ENCODE measurements at places on chromosomes 2 and 18.

DNA sequence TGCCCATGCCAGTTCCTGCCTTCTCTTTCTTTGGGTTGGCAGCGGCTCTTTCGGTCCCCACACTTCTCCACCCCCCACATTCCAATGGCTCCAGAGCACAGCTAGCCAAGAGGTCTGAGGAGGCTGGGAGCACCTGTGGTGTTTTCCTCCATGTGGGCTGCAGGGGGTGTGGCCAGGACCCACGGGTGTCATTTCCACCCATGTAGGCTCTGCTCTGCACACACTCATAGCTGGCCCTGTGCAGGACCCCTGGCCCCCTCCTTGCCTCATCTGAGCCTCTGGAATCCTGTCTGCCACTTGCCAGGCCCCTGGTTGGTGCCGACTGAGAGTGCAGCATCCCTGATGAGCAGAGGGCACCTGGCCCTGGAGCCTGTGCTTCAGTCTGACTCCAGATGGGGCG is 46.3 kb downstream of the DYSF start:
- no peak for DNase-seq

DNA sequence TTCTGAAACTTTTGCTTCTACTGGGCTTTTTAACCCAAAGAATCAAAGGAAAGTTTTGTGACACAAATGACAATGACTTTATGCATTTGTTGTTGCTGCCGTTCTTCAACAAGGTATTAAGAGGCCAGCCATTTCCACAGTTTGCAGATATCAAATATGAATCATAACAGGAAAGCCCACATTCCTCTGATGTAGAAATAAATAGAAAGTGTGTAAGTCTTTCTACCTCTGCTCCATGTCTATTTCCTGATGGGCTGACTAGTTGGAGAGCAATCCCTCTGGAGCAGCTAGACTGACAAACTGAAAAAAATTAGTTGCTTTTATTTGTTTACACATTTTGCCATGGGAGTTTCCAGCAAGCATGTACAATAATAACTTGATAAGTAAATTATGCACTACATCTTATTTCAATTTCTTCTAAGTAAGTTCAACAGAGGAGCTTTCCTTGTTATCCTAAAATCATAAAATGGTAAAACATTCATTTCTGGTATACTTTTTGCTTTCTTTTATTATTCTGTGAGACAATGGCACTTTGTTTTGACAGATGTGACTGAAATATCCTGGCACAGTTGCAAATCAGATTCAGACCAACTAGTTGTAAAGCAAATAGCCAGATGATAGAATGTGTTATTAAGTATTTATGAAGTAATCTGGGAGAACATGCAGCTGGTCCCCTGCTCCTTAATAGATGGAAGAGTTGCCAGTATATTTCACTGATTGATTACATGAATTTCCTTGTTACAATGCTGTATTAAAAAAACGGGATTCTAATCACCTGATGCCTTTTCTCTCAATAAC is 266.7 kb downstream of the METTL4 start:
- DNase-seq: no peak

GRCh38 chr2:42503291-42503690 is 9.5 kb upstream of the KCNG3 start:
- DNase-seq: no peak

DNA sequence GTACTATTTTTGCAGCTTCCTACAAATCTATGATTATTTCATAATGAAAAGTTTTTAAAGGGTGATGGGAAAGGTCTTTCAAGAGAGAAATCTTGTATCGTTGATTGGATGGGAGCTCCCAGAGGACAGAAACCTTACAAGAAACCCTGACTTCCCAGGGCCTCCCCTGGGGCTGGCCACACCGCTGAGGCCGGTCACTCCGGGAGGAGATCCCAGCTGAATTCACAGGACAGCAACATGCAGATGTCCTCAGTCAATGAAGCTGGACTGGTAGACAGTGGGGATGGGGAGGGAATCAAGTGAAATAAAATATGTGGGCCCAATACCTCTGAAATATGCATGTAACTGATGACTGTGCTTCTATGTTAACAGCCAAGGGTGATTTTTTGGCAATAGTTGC is 135.6 kb downstream of the TFCP2L1 start:
- DNase-seq: no peak

GRCh38 chr2:55160422-55160821 is 71.7 kb downstream of the CLHC1 start:
- DNase-seq: no peak

DNA sequence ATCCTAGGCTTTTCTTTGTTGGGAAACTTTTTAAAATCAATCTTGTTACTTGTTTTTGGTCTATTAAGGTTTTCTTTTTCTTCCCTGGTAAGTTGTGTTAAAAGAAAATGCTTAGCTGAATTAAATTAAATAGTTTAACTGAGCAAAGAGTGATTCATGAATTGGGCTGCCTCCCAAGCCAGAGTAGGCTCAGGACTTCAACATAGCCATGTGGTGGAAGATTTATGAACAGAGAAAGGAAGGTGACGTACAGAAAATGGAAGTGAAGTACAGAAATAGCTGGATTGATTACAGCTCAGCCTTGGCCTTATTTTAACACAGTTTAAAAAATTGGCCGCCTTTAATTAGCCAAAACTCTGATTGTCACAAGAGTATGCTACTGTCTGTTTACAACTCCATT is 27.9 kb upstream of the GALNT5 start:
- DNase-seq: no peak

- no peak for DNase-seq
Observed at GRCh38 chr2:133333181-133333580, 235.1 kb downstream of the NCKAP5 start.

GRCh38 chr2:220496513-220496912 is 869.1 kb downstream of the SLC4A3 start:
- DNase-seq: no peak

DNA sequence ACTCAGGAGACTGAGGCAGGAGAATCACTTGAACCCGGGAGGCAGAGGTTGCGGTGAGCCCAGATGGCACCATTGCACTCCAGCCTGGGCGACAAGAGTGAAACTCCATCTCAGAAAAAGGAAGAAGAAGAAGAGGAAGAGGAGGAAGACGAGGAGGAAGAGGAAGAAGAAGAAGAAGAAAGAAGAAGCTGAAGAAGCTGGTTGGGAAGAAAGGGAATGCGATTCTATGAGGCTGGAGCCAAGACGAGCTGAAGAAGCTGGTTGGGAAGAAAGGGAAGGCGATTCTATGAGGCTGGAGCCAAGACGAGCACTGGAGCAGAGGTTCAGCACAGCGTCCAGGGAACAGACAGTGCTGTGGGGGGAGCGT is 30.3 kb upstream of the TAF1B start:
- no peak for DNase-seq

GRCh38 chr18:35581898-35582641 is 530 bp downstream of the GALNT1 start:
- peak; percentile 17 for DNase-seq

DNA sequence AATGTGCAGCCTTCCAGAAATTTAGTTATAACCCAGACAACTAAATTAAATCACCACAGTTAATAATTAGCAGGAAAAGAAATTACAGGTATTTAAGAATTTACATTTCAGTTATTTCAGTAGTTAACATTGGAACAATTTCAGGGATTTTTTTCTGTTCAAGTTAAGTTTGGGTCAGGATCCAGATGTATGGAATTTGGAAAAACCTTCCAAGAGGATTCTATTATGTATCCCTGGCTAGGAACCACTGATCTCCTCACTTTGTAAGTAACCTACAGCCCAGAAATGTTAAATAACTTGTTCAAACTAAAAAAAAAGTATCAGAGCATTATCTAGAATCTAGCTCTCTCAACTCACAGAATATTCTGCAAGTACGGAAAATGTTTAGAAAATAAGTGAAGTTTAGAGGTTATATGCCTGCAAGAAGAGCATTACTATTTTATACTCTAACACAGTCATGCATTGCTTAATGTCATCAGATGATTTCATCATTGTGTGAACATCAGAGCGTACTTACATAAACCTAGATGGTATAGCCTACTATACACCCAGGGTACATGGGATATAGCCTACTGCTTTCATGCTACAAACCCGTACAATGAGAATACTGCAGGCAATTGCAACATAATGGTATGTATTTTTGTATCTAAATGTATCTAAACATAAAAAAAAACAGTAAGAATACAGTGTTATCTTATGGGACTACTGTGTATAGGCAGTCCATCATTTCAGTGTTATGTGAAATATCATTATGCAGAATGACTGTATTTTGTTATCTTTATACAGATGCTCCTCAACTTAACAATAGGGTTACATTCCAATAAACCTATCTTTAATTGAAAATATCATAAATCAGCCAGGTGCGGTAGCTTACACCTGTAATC is 6.1 kb downstream of the NCKAP1 start:
- DNase-seq: no peak
